CD4-positive, alpha-beta T cell treated with Interleukin-4 for 4 hours (primary cell): ENCODE measurements at places on chromosomes 2 and 18.

DNA sequence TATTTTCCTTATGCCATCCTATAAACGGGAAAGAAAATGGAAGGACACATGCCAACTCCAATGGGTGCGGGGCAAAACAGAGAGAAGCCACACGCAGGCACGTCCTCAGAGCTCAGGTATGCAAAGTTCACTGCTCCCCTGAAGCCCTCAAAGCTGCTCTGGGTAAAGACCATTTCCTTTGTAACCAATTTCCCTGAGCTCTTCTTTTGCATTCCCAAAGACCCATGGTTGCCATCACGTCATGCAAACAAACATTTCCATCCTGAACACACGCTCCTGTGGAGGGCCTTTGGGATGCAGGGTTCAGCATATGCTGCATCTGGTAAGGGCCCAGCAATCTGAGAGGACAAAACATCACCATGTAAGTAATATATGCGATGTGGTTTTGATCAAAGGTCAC is 69.4 kb downstream of the EMILIN2 start:
- DNase-seq = no peak

DNA sequence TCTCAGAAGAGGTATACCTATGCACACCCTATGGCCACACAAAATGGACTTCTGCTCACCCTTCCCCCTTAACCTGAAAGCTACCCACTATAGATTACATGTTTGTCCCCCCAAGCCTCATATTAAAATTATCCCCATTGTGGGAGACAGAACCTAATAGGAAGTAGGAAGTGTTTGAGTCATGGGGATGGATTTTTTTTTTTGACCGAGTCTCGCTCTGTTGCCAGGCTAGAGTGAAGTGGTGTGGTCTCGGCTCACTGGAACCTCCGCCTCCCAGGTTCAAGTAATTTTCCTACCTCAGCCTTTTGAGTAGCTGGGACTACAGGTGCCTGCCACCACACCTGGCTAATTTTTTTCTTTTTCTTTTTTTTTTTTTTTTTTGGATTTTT is 98.6 kb downstream of the MREG start:
- no peak for DNase-seq

- no peak for DNase-seq
Measured at GRCh38 chr2:169713331-169713730, 19.1 kb downstream of the PHOSPHO2 start.

- DNase-seq = no peak
Measured at GRCh38 chr2:207227062-207227748, 61.5 kb upstream of the KLF7 start.

DNA sequence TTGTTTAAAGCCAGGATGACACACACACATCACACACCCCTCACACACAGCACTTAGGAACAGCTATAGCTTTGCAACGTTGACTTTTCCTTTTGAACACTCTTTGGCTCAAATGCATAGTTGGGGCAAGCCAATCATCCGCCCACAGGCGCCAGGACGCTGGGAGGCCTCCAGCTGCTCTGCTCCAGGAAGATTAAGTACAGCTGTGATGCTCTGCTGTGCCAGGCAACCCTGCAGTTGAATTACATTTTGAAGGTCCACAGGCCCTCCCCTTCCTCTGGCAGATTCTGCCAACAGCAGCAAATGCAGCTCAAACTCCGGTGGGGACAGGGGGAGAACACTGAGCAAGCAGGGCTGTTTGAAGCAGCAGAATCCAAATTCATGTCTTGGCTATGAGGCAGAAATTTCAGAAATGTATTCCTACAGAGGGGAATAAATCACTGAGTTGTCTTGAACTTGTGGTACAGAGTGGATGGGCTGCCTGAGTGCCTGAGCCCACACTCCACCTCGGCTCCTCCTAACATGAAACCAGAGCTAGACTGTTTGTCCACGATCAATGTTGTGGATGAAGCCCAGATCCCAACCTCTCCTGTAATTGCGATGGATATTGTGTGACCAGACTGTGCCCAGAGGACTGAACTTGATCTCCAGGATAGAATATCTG is 86.5 kb upstream of the PPP1CB start:
- DNase-seq = no peak

GRCh38 chr2:85308896-85309555 is 18.8 kb downstream of the TGOLN2 start:
- no peak for DNase-seq
